ENCODE measurements at places on chromosomes 7 and 10. TPM values are rescaled to one million over a fixed set of nuclear protein-coding genes. Genes with fewer than 3 reads are reported as not detected.

The PON2 gene
- 43.1 TPM for total RNA-seq

The ASZ1 gene
- total RNA-seq = not detected

The PLCE1 gene
- total RNA-seq = 0.33 TPM

The GBX1 gene
- total RNA-seq = not detected

The MGAM2 gene
- total RNA-seq = not detected

The SH2D4B gene
- not detected for total RNA-seq

The CLDN4 gene
- 0.26 TPM for total RNA-seq

The TAS2R41 gene
- not detected for total RNA-seq

The PRF1 gene
- total RNA-seq = not detected

The AKR1B15 gene
- total RNA-seq = not detected

The OR2A1 gene
- total RNA-seq = under 0.01 TPM

- no peak for DNase-seq
- no peaks in the 10 kb centered on the region for H3K36me3 ChIP-seq
- H3K4me3 ChIP-seq = no peak overlapping the region
- no peaks in the 10 kb centered on the region for H3K4me1 ChIP-seq
- no peak overlapping the region for H3K27ac ChIP-seq
- no peaks in the 10 kb centered on the region for H3K27me3 ChIP-seq
Measured at GRCh38 chr7:53315981-53316380, 280.5 kb downstream of the POM121L12 start.

- peak within 1 kb of the TSS; percentile 81 for H3K4me3 ChIP-seq
- H3K27me3 ChIP-seq = no peaks in the 10 kb centered on the region
- H3K4me1 ChIP-seq = no peaks in the 10 kb centered on the region
- H3K36me3 ChIP-seq = no peaks in the 10 kb centered on the region
Measured at GRCh38 chr7:141551094-141551781, at the start of gene AGK. TSS of gene AGK (plus strand) at chr7:141551410. CDS start at chr7:141555467, 4,057 bp downstream.

GRCh38 chr7:76358481-76359110 is at the start of gene YWHAG:
TSS of gene YWHAG (minus strand) at chr7:76358991. CDS start at chr7:76358808, 183 bp downstream.
- H3K36me3 ChIP-seq = peaks cover 2% of the 10 kb centered on the region
- DNase-seq = peak; percentile 91
- peak within 1 kb of the TSS; percentile 97 for H3K27ac ChIP-seq
- H3K4me1 ChIP-seq = peaks cover 2% of the 10 kb centered on the region
- peak within 1 kb of the TSS; percentile 91 for H3K4me3 ChIP-seq

- H3K4me1 ChIP-seq = peaks cover 23% of the 10 kb centered on the region
- DNase-seq = peak; percentile 100
- peak overlapping the region; percentile 89 for H3K27ac ChIP-seq
- peak overlapping the region; percentile 15 for H3K4me3 ChIP-seq
- no peaks in the 10 kb centered on the region for H3K27me3 ChIP-seq
- no peaks in the 10 kb centered on the region for H3K36me3 ChIP-seq
Measured at GRCh38 chr7:106425017-106425719, 140.4 kb upstream of the NAMPT start.

GRCh38 chr7:74482197-74482467 is 28.4 kb downstream of the GTF2IRD1 start:
- H3K27me3 ChIP-seq = no peaks in the 10 kb centered on the region
- DNase-seq = no peak
- peaks cover 33% of the 10 kb centered on the region for H3K4me1 ChIP-seq
- H3K27ac ChIP-seq = peak overlapping the region; percentile 95
- H3K36me3 ChIP-seq = no peaks in the 10 kb centered on the region

- H3K36me3 ChIP-seq = no peaks in the 10 kb centered on the region
- H3K4me3 ChIP-seq = no peak overlapping the region
- no peaks in the 10 kb centered on the region for H3K4me1 ChIP-seq
- no peaks in the 10 kb centered on the region for H3K27me3 ChIP-seq
- H3K27ac ChIP-seq = no peak overlapping the region
Measured at GRCh38 chr10:18797286-18797685, 138.1 kb downstream of the ARL5B start.

- H3K4me1 ChIP-seq = no peaks in the 10 kb centered on the region
- H3K27me3 ChIP-seq = peaks cover 2% of the 10 kb centered on the region
Measured at GRCh38 chr7:139490130-139490529, 6.7 kb upstream of the KLRG2 start.

DNA sequence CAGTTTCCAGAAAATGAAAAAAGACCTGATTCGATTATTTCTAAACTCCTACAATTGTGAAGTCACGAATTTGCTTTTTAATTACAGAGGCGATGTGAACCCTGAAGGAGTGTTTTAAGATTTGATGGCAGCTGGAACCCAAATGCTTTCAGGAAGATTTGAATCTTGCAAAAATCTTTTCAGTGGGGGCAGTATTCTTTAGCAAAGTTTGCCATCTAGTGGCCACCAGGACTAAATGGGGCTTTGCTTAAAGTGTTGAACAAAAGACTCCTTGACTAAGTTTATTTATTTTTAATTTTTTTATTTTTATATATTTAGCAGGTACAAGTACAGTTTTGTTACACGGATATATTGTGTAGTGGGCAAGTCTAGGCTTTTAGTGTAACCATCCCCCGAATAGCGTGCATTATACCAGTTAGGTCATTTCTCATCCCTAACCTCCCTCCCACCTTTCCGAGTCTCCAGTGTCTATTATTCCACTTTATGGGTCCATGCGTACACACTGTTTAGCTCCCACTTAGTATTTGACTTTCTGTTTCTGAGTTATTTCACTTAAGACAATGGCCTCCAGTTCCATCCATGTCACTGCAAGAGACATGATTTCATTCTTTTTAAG is 98.8 kb downstream of the CACNB2 start:
- H3K27ac ChIP-seq = no peak overlapping the region
- no peaks in the 10 kb centered on the region for H3K36me3 ChIP-seq
- peaks cover 4% of the 10 kb centered on the region for H3K4me1 ChIP-seq
- no peak overlapping the region for H3K4me3 ChIP-seq
- peak; percentile 52 for DNase-seq

GRCh38 chr7:66301249-66301648 is 96.1 kb downstream of the TPST1 start:
- H3K36me3 ChIP-seq = no peaks in the 10 kb centered on the region
- peaks cover 4% of the 10 kb centered on the region for H3K4me1 ChIP-seq
- no peak overlapping the region for H3K4me3 ChIP-seq
- DNase-seq = no peak

- DNase-seq = no peak
- H3K27me3 ChIP-seq = no peaks in the 10 kb centered on the region
- no peak overlapping the region for H3K27ac ChIP-seq
- H3K4me3 ChIP-seq = no peak overlapping the region
- no peaks in the 10 kb centered on the region for H3K36me3 ChIP-seq
Measured at GRCh38 chr10:78330884-78331283, 297.2 kb downstream of the RPS24 start.

DNA sequence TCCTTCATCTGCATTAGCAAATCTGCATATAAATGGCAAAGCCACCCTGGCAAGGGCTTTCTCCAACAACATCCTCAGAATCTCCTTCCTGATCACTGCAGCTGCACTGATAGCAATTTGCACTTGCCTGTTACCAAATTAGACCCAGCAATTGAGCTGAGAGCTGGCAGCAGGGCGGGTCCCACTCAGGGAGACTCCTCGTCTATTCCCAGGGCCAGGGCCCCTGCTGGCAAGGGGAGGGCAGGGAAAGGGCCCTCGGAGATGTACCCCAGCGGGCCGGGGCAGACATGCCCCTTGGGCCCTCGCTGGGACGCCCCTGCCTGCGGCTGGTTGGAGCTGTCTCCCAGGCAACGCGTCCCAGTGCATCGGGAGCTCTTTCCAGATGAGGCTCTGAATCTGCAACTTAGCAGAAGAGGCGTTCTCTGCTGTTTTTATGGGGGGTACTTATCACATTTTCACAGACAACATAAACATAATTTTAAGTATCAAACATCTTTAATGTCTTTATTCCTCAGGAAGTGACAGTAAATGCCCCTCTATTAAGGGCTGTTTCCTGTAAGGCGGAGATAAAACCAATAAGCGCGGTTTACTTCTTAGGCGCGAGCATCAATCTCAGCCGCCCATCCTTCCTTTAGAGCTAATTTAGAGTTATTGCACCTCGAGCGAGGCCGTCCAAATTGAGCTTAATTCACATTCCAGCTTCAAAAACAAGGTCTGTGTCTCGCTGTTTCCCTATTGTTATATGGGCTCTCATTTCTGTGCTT is 249.0 kb upstream of the PPP2R2D start:
- H3K27me3 ChIP-seq = no peaks in the 10 kb centered on the region
- no peaks in the 10 kb centered on the region for H3K36me3 ChIP-seq
- no peaks in the 10 kb centered on the region for H3K4me1 ChIP-seq
- H3K4me3 ChIP-seq = no peak overlapping the region

GRCh38 chr7:108311446-108312168 is 144.6 kb downstream of the NRCAM start:
- no peaks in the 10 kb centered on the region for H3K27me3 ChIP-seq
- no peak overlapping the region for H3K4me3 ChIP-seq
- H3K27ac ChIP-seq = no peak overlapping the region
- H3K4me1 ChIP-seq = no peaks in the 10 kb centered on the region
- DNase-seq = peak; percentile 41

GRCh38 chr10:72089618-72090017 is 1.3 kb upstream of the SPOCK2 start:
- DNase-seq = peak; percentile 50
- H3K4me3 ChIP-seq = no peak overlapping the region
- peaks cover 32% of the 10 kb centered on the region for H3K27me3 ChIP-seq
- no peak overlapping the region for H3K27ac ChIP-seq

- H3K4me3 ChIP-seq = no peak overlapping the region
- no peaks in the 10 kb centered on the region for H3K4me1 ChIP-seq
- no peak overlapping the region for H3K27ac ChIP-seq
- H3K27me3 ChIP-seq = no peaks in the 10 kb centered on the region
Measured at GRCh38 chr7:2723138-2723850, 35.3 kb downstream of the AMZ1 start.

DNA sequence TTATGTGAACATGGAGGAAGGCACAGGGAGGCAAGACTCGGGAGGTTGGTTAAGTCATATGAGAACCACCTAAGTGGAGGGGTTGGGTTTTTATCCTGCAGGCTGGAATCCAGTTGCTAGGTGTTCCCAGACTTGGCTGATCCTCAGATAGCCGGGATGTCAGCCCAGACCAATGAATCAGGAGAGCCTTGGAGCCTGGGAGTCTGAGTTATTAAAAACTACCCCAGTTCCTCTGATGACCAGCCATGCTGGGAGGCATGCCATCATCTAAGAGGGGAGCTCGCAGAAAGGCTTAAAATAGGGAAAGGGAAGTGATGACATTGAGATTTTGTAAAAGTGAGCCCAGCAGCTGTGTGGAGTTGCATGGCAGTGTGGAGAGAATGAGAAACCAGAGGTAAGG is 238.1 kb downstream of the ZNF248 start:
- no peak overlapping the region for H3K27ac ChIP-seq
- H3K4me1 ChIP-seq = no peaks in the 10 kb centered on the region
- H3K36me3 ChIP-seq = no peaks in the 10 kb centered on the region
- H3K4me3 ChIP-seq = no peak overlapping the region
- no peak for DNase-seq

GRCh38 chr10:45373003-45373575 is 927 bp upstream of the ALOX5 start:
- H3K27me3 ChIP-seq = peaks cover 32% of the 10 kb centered on the region
- no peak overlapping the region for H3K4me3 ChIP-seq
- no peak for DNase-seq
- no peaks in the 10 kb centered on the region for H3K4me1 ChIP-seq
- no peaks in the 10 kb centered on the region for H3K36me3 ChIP-seq

DNA sequence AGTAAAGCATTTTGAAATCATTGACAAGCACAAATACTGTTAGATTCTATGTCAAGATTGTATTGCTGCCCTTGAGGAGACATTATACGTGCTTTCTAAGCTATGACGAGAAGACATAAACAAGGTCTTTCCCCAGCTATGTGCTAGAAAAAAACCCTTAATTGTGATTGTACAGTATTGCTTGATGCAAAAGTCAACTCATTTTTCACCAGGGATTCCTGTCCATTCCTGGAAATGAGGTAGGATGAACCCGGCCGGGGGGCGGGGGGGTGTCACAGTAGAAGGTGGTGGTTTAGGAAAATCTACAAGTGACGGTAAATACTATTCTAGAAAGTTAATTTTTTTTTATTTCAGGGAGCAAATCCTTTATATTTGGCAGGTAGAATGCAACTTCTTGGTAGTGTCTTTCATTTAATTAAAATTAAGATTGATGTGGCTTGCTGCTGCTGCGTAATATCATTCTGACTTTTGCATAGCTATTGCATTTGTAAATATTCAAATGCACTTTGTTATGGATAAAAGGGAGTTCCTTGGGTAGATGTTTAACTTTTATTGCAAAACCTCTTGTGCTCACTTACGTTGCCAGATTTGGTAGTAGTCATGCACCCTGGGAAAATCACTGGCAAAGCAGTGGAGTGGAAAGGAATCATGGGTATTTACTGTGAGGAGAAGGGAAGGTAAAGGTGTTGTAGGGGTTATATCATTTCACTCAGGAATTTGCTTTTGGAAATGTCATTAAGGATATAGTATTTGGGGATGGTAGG is 164.4 kb upstream of the PRPS1L1 start:
- H3K36me3 ChIP-seq = no peaks in the 10 kb centered on the region
- H3K27me3 ChIP-seq = no peaks in the 10 kb centered on the region
- H3K4me1 ChIP-seq = no peaks in the 10 kb centered on the region

DNA sequence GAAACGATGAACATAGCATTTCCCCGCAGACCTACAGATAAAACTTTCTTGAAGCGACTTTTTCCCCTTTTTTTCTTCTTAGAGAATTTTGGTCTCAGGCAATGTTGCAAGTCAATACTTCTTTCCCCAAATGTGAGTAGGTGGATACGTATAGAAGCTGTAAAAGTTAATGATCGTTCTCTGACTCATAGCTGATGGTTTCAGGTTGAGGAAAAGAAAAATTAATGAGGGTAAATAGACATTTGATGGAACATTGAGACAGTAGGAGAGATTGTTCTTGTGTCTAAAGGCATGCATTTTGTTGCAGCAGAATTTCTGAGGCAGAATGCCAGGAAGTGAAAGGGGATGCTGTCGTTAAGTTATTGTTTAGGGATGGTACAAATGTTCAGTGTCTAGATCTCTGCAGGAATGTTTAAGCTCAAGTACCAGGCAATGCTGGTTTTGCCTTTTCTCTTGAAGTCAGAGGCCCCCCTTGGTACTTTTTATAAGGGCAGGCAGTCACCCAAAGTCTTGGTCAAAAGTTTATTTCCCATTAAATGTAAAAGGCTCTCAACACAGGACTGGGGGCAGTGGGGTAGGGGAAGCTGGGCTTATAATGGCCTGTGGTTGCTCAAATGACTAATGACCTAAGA is 9.3 kb downstream of the TCF7L2 start:
- H3K4me3 ChIP-seq = peak overlapping the region; percentile 13
- peaks cover 37% of the 10 kb centered on the region for H3K4me1 ChIP-seq
- no peaks in the 10 kb centered on the region for H3K27me3 ChIP-seq
- DNase-seq = no peak
- peaks cover 2% of the 10 kb centered on the region for H3K36me3 ChIP-seq
- peak overlapping the region; percentile 55 for H3K27ac ChIP-seq

GRCh38 chr10:121525251-121526134 is 72.8 kb downstream of the FGFR2 start:
- H3K36me3 ChIP-seq = no peaks in the 10 kb centered on the region
- H3K4me3 ChIP-seq = no peak overlapping the region
- no peak for DNase-seq
- H3K27ac ChIP-seq = no peak overlapping the region

GRCh38 chr10:70773965-70774809 is 11.0 kb downstream of the TBATA start:
- no peak overlapping the region for H3K27ac ChIP-seq
- H3K4me3 ChIP-seq = no peak overlapping the region
- no peaks in the 10 kb centered on the region for H3K36me3 ChIP-seq

- H3K4me3 ChIP-seq = peak overlapping the region; percentile 58
- H3K36me3 ChIP-seq = no peaks in the 10 kb centered on the region
- no peak overlapping the region for H3K27ac ChIP-seq
- no peaks in the 10 kb centered on the region for H3K4me1 ChIP-seq
- DNase-seq = peak; percentile 27
Measured at GRCh38 chr10:133520193-133520738, 6.9 kb upstream of the CYP2E1 start.

GRCh38 chr7:82036146-82036886 is 266.5 kb upstream of the HGF start:
- H3K27ac ChIP-seq = peak overlapping the region; percentile 74
- H3K36me3 ChIP-seq = no peaks in the 10 kb centered on the region
- no peaks in the 10 kb centered on the region for H3K27me3 ChIP-seq

All from fibroblast of lung (primary cell).